RPMI8226 (cell line): ENCODE measurements at places on chromosomes 1 and 21.

- DNase-seq: no peak
These were observed 4.7 kb downstream of the HES2 start for GRCh38 chr1:6414881-6415626.

DNA sequence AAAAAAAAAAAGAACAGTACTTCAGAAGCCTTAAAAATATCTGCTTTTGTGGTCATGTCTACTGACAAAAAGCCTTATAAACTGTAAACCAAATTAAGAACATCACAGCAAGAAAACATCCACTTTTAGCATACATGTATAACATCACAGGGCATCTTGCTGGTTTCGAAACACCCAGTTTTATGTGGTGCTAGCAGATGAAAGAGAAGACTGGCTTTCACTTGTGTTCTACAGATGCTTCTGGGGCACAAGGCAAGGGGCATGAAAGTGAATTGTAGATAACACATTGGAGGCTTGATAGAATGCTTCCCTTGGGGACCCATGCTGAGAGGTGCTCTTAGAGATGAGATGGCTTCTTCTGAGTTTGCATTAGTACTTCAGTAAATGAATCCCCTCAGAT, 543.7 kb upstream of the PKN2 start:
- no peak for DNase-seq

- no peak for DNase-seq
These were observed 657.0 kb downstream of the AMY1C start for GRCh38 chr1:104406728-104407127.

DNA sequence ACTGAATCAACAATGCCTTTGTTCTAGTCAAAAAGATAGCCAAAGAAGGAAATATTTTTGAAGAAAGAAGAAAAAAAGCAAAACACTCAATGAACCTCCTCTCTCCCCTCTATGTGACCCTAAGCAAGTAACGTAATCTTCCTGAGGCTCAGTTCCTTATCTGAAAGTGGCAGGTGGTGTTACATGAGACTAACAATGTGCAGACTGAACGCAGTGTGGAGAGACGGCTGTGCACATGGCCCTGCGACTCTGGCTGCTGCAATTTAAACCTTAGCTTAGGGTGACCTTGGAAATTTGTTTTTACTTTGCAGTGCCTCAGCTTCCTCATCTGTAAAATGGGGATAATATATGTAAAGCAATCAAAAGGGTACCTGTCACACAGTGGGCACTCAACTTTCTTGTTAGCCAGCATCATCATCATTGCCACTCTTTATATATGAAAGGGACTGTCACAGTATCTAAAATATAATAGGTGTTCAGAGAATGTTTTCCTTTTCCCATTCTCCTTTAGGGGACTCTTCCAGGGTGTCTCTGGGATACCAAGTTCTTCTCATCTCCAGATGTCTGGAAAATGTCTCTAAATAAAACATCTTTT, 100.1 kb upstream of the JUN start:
- peak; percentile 27 for DNase-seq

DNA sequence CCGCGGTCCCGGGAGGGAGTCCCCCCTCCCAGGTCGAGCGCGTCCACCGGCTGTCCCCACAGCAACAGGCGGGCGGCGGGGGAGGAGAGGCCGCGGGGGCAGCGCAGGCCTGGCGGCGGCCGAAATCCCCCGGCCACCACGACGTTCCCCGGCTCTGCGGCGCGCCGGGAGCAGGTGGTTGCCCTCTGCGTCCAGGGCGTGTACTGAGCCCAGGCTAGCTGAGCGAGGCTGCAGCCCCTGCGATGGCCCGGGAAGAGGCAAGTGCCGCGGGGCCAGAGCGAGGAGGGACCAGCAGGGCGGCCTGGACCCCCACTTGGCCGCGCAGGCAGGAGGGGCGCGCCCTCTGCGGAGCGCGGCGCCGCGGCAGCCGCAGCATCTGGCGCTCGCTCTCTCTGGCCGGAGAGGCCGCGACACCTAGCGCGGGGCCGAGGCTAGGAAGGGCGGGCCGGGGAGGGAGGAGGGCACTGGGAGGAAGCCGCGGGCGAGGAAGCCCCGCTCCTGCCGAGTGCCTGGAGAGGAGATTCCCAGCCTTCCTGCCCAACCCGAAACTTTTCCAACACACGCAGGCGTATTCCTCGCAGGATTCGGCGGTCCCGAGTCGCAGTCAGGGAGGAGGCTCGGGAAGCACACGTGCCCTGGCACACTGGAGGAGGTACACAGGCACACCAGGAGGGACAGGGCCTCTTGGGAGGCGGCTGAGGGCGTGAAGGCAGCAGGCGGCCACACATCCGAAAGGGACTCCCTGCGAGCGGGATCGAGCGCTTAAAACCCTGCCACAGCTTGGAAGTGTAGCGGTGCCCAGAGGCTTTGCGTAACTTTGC, 4.9 kb upstream of the PROX1 start:
- DNase-seq: no peak

GRCh38 chr1:214199585-214199984, 81.4 kb upstream of the SMYD2 start:
- no peak for DNase-seq

GRCh38 chr1:153608089-153608682, 4.8 kb downstream of the S100A16 start:
- DNase-seq: no peak

GRCh38 chr1:67041841-67042503, 12.0 kb downstream of the SLC35D1 start:
- no peak for DNase-seq

DNA sequence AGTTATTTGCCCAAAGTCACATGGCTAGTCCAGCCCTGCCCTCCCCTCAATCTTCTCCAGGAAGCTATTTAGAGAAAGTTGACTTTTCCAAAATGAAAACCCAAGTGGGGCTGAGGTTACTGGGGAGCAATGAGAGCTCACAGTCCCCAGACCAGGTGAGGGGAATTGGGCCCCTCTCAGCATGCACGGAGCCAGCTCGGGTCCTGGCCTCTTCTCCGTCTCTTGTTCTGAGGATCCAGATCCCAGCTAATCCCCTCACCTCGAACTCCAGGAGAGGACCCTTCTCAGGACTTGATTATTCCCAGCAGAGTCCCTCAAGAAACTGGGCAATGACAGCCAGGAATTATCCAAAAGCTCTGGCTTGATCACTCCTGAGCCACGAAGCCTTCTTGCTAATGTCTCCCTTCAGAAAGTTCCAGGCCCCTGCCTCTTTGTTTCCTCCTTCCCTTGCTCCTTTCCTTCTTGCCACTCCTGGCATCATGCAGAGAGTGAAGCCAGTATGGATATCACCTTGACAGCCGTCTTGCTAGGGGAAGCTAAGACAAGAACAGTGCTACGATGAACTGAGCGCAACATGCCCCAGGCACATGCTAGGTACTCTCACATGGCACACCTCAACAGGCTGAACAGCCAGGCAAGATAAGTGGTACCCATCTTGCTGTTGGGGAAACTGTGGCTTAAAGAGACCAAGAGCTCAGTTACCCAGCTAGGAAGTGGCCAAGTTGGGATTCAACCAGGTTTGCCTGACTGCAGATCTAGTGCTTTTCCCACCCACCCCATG, 51.9 kb downstream of the KLHDC7A start:
- DNase-seq: no peak

GRCh38 chr21:37574751-37575150, 208.2 kb downstream of the DYRK1A start:
- DNase-seq: no peak
